ENCODE measurements at places on chromosomes 12 and 14.

- no peak for DNase-seq
These were observed 1077.2 kb downstream of the VRK1 start for GRCh38 chr14:97874394-97874793.

- no peak for DNase-seq
These were observed 436.7 kb downstream of the ATP23 start for GRCh38 chr12:58378028-58378427.

- DNase-seq = no peak
These were observed 82.0 kb downstream of the TMEM117 start for GRCh38 chr12:43917896-43918295.

GRCh38 chr12:91380631-91381030 is 198.0 kb upstream of the DCN start:
- no peak for DNase-seq

GRCh38 chr14:69818758-69819191 is 21.7 kb upstream of the SLC10A1 start:
- DNase-seq = peak; percentile 70

- no peak for DNase-seq
These were observed 286.4 kb downstream of the NELL2 start for GRCh38 chr12:44589697-44590096.

GRCh38 chr12:106035421-106035820 is 103.3 kb downstream of the NUAK1 start:
- no peak for DNase-seq
